Stimulated activated CD4-positive, alpha-beta T cell treated with anti-CD3 and anti-CD28 coated beads, Interleukin-2, amount 100 ng/mL, for 24 hours (primary cell): ENCODE measurements at places on chromosomes 16 and 17.

DNA sequence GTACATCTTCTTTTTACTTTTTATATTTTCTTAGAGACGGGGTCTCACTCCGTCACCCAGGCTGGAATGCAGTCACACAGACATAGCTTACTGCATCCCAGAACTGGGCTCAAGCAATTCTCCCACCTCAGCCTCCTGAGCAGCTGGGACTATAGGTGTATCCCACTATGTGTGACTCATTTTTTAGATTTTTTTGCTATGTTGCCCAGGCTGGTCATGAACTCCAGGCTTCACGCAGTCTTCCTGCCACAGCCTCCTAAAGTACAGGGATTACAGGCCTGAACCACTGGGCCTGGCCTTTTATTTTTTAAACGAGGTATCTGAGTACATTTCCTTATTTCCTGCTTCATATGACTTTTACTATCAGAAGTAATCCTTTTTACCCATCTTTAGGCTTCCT, 48.0 kb downstream of the GLG1 start:
- DNase-seq = no peak

DNA sequence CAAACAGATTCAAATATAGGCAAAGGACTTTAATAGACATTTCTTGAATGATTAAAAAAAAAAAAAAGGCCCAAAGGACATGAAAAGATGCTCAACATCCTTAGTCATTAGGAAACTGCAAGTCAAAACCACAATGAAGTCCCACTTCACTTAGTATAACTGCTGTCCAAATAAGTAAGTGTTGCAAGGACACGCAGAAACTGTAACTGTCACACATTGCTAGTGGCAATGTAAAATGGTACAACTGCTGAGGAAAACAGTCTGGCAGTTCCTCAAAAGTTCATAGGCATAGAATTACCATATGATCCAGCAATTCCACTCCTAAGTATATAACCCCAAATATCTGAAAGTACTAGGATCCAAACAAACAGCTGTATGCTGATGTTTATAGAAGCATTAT, 112.7 kb downstream of the BRIP1 start:
- DNase-seq = no peak

- DNase-seq = no peak
These were observed 63.4 kb downstream of the CYTH1 start for GRCh38 chr17:78718575-78719208.

- DNase-seq = no peak
These were observed 66.4 kb downstream of the HELZ start for GRCh38 chr17:67178555-67178954.

DNA sequence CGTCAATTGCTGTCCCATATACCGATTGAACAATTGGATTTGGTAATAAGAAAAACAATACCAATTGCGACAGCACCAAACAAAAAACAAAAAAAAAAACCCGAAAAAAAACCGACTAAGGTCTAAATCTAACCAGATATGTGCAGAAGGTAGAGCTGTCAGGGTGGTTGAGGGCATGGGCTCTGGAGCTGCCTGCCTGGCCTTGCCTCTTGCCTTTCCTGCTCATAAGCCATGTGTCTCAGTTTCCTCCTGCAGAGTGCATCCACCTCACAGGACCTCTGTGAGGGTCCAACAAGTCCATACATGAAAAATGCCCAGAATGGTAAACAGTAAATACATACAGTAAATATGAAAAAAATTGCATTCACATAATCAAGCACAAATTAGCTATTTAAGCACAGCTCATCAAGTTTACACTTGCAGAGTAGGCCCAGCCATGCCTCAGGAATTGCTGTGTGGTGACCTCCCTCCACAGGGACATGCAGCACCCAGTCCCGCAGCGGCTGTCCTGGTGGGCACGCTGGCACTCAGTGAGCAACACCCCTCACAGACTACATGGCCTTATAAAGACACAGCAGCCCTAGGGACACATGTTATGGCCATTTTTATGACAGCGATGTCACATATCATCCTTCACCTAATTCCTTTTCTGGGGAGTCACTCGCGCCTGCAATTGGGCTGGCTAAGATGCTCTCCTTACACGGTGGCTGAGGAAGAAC, 17.9 kb downstream of the TBC1D28 start:
- no peak for DNase-seq

- no peak for DNase-seq
These were observed 10.0 kb downstream of the TNFAIP1 start for GRCh38 chr17:28345419-28346198.

GRCh38 chr17:7184091-7184488, 4.9 kb upstream of the ASGR1 start:
- DNase-seq = no peak

DNA sequence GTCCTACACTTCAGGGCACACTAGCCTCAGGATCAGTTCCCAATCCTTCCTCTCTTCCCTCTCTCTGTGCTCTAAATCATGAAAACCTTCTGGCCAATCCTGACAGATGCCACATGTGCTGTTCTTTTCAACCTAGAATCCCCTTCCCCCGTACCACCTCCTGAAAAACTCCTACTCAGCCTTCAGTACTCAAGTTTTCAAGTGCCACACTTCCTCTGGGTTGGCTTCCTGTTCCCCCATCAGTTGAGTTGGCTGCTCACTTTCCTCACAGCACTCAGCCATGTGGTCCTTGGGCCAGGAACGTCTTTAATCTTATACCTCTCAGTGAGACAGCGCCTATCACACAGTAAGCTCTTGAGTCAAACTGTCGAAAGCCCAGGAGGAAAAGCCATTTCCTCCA, 3.3 kb downstream of the ASPHD1 start:
- DNase-seq = no peak

GRCh38 chr16:62831235-62831850, 795.1 kb upstream of the CDH8 start:
- no peak for DNase-seq

GRCh38 chr16:1993731-1994131, 4.0 kb downstream of the SYNGR3 start:
- no peak for DNase-seq

GRCh38 chr17:69961501-69962145, 113.4 kb upstream of the KCNJ16 start:
- no peak for DNase-seq

DNA sequence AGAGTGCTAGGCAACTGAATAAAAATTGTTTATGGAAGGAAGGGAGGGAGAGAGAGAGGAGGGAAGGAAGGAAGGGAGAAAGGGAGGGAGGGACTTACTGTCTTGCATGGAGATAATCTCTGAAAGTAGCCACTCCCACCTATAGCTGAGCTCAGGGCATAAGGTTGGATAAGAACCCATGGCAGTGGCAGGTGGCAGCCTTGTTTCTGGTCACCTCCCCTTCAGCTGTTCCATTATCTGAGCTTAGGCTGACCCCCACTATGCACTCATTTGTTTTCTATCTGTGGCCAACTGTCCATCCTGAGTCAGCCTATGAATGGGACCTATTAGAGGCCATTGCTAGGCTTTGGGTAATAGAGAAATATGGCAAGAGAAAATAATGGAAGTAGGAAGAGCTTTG, 25.3 kb upstream of the MTMR4 start:
- DNase-seq = no peak

GRCh38 chr17:28760601-28761562, 17.1 kb downstream of the TRAF4 start:
- no peak for DNase-seq

DNA sequence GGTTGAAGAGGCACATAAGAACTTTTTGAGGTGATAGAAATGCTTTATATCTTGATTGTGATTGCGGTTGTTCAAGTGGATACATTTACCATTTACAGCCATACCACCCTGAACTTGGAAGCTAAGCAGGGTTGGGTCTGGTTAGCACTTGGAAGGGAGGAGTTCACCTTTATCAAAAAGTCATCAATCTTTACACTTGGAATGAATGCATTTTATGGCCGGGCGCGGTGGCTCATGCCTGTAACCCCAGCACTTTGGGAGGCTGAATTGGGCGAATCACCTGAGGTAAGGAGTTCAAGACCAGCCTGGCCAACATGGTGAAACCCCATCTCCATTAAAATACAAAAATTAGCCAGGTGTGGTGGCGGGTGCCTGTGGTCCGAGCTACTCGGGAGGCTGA, 9.5 kb upstream of the GJD3 start:
- DNase-seq = no peak

DNA sequence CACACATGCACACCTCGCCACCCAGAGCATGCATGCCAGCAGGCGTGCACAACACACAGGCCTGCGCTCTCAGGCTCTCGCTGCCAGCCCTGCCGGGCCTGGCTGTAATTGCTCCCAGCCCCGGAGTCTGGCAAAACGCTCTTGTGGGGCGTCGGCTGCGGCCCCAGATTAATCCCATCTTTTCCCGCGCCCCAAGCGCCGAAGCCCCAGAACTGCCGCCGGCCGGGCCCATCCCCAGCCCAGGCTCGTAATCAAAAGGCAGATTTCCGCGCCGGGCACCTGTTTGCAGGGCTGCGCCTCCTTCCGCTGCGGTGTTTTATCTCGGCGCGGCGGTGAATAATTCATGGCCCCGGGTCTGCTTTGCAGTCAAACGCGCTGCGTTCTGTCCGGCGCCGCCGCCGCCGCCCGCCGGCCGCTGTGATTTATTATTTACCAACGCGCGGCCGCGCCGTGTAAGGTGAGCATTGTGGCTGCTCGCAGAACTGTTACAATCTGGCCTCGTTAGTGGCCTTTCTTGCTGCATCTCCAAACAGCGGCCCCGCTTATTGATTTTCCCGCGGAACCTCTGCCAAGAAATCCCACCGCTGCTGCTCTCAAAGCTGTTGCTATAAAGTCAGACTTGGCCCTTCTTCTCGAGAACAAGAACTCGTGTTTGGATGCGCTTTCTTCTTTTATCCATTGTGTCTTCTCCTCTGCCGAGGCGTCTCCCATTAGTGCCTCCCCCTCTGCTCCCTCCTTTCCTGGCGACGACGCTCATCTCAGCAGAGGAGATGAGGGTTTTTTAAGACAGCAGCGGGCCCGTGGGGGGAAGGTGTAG, 126.1 kb downstream of the IRX5 start:
- DNase-seq = peak; percentile 14

DNA sequence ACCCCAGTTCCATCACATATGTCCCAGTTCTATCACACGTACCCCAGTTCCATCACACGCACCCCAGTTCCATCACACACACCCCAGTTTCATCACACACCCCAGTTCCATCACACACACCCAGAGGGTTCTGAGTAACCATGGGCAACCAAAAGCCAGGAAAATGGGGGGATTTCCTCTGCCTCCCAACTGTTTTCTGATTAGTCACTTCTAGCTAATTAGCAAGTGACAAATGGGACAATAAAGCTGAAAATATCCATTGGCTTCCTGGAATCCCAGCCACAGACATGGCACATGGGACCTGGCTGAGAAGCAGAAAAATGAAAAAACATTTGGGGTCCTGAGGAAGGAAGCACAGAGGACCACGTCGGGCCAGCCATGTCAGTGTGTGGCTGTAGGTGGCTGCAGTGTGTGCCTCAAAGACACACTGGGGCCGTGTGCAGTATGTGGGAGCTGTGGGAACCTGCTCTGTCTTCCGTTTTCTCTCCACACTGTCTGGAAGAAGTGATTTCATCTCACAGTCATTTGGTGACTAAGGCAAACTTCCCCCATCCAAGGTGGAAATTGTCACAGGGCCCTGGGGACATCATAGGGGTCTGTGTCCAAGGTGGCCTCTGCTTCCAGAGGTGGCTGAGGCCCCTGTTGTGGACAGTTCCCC, 106.7 kb downstream of the CMIP start:
- DNase-seq = no peak

- no peak for DNase-seq
These were observed 7.5 kb upstream of the KREMEN2 start for GRCh38 chr16:2956579-2956956.

- DNase-seq = no peak
These were observed 13.8 kb downstream of the MSLN start for GRCh38 chr16:774086-775001.

GRCh38 chr16:35743101-35743692, 2283.8 kb downstream of the TP53TG3F start:
- no peak for DNase-seq

DNA sequence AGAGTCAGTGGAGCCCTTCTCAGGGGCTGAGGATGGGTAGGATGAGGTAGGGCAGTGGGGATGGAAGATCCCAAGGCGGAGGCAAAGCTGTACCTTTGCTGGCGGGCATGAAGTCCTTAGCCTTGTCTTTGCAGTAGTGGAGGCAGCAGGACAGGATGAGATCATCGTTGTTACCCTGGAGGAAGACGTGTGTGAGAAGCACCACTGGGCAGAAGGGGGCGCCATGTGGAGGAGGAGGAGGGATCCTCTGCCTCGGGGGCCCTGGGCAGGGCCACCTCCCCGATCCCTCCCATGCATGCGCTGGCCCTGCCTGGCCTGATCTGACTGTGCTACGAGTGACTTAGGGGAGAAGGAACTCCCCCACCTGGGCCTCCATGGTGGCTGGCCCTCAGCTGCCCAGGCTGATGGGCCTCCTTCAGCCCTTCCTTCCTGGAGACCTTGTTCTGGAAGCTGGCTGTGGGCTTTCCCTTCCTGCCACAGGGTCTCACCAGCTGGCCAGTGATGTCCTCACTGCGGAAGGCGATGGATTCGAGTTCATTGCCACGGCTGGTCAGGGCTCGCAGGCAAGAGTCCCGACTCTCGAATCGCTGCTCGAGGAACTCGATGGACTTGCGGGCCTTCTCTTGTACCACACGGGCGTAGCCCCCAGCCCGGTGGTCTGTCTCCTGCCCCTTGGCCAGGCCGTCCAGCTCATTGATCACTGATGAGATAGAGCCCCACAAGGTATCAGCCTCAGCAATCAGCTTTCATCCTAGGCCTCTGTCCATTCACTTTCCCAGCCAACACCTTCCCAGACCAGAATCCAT, 10.3 kb downstream of the HIC1 start:
- peak; percentile 77 for DNase-seq
